ENCODE measurements at places on chromosomes 3 and 15.
A peak's percentile ranks its signal among the peaks of the same experiment; 100 is the strongest.

DNA sequence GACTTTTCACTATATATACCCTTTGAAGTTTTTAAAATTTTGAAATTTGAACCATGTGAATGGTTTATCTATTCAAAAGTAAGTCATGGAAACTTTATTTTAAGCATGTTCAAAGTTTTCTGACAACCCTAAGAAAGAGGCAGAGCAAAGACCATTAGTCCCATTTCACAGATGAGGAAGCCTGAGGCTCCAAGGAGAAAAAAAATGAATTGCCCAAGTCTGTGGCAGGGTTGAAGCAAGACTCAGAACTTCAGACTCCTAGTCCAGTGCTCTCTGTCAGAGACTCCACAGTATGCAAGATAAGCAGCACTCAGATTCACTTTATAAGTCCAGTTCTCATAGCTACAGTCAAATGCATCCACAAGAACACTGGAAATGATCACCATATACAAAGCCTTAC, 4.5 kb downstream of the RAB43 start:
- H3K4me3 ChIP-seq: no peak overlapping the region
- DNase-seq: no peak
- peaks cover 27% of the 10 kb centered on the region for H3K36me3 ChIP-seq
- H3K4me1 ChIP-seq: peaks cover 61% of the 10 kb centered on the region
- H3K27me3 ChIP-seq: no peaks in the 10 kb centered on the region

DNA sequence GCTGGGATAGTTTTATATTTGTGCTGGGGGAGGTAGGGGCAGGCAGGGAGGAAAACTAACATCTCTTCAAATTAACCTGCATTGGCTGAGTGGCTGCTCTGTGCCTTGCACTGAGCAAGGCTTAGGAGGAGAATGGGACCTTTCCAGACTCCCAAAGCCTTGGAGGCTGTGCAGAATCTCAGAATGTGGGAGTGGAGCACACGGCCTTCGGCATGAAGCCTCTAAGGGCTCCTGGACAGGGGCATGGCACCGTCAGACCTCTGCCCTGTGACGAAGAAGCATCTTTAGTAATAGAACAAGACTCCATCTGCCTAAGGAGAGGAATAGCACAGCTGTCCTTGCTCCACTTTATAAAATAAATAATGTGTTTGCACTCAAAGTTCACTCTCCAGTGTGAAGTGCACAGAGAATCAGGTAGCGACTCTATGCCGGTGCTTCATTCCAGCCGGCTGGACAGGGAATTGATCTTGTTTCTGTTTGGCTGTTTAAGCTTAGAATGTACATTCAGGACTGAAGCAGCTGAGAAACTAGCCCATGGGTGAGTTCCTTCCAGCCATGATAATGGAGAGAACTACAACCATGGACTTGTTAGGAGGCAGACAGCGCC, 228.5 kb upstream of the ADAMTS9 start:
- H3K4me3 ChIP-seq: no peak overlapping the region
- no peaks in the 10 kb centered on the region for H3K27me3 ChIP-seq
- DNase-seq: no peak

DNA sequence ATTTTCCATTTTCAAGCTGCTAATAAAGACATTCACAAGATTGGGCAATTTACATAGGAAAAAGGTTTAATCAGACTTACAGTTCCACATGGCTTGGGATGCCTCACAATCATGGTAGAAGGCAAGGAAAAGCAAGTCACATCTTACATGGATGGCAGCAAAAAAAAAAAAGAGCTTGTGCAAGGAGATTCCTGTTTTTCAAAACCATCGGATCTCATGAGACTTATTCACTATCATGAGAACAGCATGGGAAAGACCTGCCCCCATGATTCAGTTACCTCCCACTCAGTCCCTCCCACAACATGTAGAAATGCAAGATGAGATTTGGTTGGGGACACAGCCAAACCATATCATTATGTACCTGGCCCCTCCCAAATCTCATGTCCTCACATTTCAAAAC, 202.0 kb downstream of the FNDC3B start:
- H3K27me3 ChIP-seq: no peaks in the 10 kb centered on the region
- no peak overlapping the region for H3K4me3 ChIP-seq
- H3K4me1 ChIP-seq: no peaks in the 10 kb centered on the region
- H3K27ac ChIP-seq: no peak overlapping the region
- no peak for DNase-seq
- peaks cover 40% of the 10 kb centered on the region for H3K36me3 ChIP-seq

DNA sequence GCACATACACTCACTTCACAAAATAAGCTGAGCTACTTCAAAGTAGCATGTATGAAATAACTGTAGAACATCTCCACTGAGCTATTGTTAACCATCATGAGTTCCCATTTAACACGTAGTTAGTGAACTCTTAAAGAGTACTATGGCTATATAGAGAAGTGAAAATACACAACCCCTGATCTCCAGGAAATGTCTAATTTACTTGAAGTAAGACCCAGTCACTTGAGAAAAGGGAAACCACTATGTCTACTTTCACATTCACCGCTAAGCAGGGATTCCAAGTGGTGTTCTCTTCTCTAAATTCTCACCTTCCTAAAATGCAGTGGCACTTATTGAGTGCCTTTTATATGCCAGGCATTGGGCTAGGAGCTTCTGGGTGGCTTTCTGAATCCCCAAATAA, 35.0 kb upstream of the COLQ start:
- H3K36me3 ChIP-seq: peaks cover 2% of the 10 kb centered on the region
- DNase-seq: no peak
- H3K27ac ChIP-seq: peak overlapping the region; percentile 77
- peak overlapping the region; percentile 19 for H3K4me3 ChIP-seq
- peaks cover 21% of the 10 kb centered on the region for H3K4me1 ChIP-seq
- H3K27me3 ChIP-seq: no peaks in the 10 kb centered on the region

GRCh38 chr3:108722724-108723123, 34.5 kb downstream of the RETNLB start:
- no peak overlapping the region for H3K27ac ChIP-seq
- peaks cover 1% of the 10 kb centered on the region for H3K36me3 ChIP-seq
- no peak for DNase-seq
- peaks cover 6% of the 10 kb centered on the region for H3K4me1 ChIP-seq

GRCh38 chr15:65796610-65797078, 4.6 kb upstream of the DENND4A start:
- peak overlapping the region; percentile 76 for H3K27ac ChIP-seq
- no peaks in the 10 kb centered on the region for H3K27me3 ChIP-seq
- no peak for DNase-seq
- H3K4me3 ChIP-seq: no peak overlapping the region
- peaks cover 63% of the 10 kb centered on the region for H3K4me1 ChIP-seq
- H3K36me3 ChIP-seq: peaks cover 6% of the 10 kb centered on the region

DNA sequence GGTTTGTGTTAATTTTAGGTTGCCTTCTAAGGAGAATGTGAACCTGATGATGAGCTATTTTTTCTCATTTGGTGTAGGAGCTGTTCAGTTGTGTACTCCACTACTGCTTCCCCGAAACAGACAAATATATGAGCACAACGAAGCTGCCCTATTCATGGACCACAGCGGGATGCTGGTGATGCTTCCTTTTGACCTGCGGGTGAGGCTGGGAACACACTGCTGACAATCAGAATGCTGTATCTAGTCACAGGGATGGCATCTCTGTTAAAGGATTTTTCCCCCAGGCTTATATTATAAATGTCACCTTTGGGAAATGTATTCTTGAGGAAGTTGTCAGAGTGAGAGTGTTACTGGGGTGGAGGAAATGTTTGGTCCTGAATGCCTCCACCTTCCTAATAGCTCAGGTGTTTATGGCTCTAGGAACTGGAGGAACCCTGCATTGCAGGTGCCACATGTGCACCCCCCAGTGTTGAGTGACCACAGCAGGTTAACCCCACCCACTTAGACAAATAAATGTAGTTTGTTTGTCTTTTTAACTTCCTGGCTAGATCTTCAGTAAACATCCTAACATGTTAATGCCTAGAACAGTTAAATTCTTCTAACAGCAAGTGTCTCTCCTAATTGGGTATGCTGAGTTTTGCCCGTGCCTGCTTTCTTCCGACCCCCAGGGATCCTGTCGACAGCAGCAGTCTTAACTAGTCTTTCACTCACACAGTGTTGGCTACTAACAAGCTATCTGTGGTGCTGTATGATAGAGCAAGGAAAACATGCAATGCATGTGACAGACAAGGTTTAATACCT, 35.7 kb downstream of the SRP14 start:
- H3K27ac ChIP-seq: no peak overlapping the region
- H3K4me3 ChIP-seq: no peak overlapping the region
- DNase-seq: no peak
- H3K36me3 ChIP-seq: peaks cover 14% of the 10 kb centered on the region

GRCh38 chr3:135908225-135908624, 57.3 kb upstream of the PPP2R3A start:
- H3K36me3 ChIP-seq: no peaks in the 10 kb centered on the region
- no peaks in the 10 kb centered on the region for H3K4me1 ChIP-seq
- no peaks in the 10 kb centered on the region for H3K27me3 ChIP-seq
- no peak overlapping the region for H3K27ac ChIP-seq
- no peak overlapping the region for H3K4me3 ChIP-seq

DNA sequence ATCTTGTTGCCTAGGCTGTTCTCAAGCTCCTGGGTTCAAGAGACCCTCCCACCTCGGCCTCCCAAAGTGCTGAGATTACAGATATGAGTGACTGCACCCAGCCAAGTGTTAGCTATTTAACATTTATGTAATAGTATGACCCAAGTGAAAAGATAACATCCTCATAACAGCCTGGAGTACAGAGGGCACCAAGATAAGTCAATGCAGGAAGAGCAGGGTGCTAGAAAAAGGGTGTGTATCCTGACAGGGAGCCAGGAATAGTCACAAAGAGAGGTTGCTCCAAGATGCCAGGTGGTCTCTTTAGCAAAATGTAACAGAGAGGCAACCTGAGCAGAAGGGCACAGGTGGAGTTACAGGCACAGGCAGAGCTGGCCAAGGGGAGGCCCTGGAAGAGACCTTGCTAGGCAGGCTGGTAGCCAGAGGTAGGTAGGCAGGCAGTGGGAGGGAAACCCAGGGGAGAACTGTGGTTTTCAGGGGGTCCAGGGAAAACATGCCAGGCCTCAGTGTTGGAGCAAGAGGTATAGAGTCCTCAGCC, 277.4 kb downstream of the ERC2 start:
- H3K4me1 ChIP-seq: no peaks in the 10 kb centered on the region
- no peaks in the 10 kb centered on the region for H3K27me3 ChIP-seq
- H3K27ac ChIP-seq: no peak overlapping the region
- DNase-seq: no peak
